ENCODE measurements at places on chromosomes 6 and 20.

DNA sequence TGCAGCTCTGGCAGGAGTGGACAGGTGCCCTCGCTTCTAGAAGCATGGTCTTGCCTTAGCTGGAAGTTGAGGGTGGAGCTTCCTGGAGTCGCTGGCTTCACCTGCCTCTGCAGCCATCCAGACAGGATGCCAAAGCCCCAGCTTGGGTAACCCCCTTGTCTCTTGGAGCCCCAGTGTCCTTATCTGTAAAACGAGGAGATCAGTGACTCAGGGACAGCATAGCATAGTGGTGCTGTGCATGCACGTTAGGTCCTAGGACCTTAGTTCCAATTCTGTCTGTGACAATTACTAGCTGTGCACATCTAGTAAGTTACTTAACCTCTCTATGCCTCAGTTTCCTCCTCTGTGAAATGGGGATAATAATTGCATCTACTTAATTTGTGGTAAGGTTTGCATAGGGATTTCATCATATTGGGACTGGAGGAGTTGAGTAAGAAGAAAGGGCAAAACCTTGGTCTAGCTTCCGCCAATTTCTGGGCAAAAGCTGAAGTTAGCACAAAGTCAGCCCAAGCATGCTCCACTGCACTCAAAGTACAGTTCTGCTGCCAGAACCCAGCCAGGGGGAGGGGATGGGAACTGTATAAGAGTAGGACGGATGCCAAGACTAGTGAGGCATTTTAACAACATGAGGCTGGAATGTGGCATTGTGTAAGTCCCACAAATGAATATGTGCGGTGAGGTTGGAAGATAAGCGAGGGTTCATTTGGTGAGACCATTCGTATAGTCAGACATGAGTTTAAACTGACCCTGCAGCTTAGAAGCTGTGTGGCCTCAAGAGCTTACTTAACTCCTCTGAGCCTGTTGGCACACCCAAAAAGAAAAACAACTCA, 24.5 kb downstream of the TOX2 start:
- no peak for DNase-seq

- DNase-seq, result no peak
These were observed 7.0 kb downstream of the GOPC start for GRCh38 chr6:117595099-117595923.

- DNase-seq, result no peak
These were observed 96.1 kb downstream of the COL12A1 start for GRCh38 chr6:75109765-75110164.

- DNase-seq, result no peak
These were observed 79.7 kb downstream of the GRM4 start for GRCh38 chr6:34066218-34066571.

- DNase-seq, result no peak
These were observed 623.4 kb downstream of the CDH26 start for GRCh38 chr20:60581606-60582115.

GRCh38 chr6:111536910-111537527, 54.0 kb upstream of the REV3L start:
- no peak for DNase-seq

- DNase-seq, result no peak
These were observed 89.4 kb downstream of the SLC16A10 start for GRCh38 chr6:111176760-111177099.
